EH (cell line): ENCODE measurements at places on chromosomes 5 and 9.

- DNase-seq: peak; percentile 86
These were observed 1.0 kb downstream of the BASP1 start for GRCh38 chr5:17218353-17219005.

DNA sequence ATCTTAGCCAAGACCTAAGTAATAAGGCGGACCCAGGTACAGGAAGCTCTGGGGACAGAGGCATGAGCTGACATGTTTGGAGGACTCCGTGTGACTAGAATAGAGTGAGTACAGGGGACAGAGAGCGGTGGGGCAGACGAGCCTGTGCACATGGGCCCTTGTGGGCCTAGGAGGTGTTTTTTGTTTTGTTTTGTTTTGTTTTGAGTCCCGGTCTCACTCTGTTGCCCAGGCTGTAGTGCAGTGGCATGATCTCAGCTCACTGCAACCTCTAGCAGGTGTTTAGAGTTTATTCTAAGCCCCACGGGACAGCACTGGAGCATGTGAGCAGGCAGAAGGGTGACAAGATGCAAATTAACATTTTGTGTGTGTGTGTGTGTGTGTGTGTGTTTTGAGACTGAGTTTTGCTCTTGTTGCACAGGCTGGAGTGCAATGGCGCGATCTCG is 3.1 kb upstream of the EEIG1 start:
- no peak for DNase-seq

DNA sequence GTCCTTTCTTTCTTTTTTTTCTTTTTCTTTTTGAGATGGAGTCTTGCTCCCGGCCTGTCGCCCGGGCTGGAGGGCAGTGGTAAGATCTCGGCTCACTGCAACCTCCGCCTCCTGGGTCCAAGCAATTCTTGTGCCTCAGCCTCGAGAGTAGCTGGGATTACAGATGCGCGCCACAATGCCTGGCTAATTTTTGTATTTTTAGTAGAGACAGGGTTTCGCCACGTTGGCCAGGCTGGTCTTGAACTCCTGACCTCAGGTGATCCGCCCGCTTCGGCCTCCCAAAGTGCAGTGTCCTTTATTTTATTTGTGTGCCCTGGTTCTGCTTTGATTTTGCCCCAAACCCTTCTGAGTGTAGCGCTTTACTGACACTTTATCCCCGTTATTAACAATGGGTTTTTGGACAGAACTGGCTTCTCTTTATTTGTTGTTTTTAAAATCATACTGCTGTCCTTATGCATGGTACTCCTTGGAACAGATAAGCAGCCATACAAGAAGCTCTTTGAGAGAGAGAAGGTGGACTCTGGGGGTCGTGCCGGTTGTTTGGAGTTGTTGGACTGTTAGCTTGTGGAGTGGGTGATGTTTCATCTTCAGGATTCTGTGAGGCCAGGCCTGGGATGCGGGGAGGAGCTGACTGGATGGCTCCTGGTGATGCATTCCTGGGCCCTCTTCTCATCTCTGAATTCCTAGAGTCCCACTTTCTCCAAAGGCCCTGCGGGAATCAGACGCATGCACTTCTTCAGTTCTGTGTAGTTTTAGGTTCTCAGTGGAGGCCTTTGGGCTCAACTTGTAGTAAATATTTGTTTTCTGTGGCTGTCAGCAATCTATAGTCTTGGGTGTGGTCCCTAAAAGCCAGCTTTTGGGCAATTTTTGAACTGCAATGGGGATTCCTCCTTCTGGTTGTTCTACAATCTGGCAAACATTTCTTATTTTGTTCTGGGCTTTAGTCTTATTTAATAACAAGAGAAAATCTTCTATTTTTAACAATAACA is 47.8 kb downstream of the PTTG1 start:
- DNase-seq: no peak

GRCh38 chr5:72372331-72372730 is 52.2 kb downstream of the PTCD2 start:
- no peak for DNase-seq

DNA sequence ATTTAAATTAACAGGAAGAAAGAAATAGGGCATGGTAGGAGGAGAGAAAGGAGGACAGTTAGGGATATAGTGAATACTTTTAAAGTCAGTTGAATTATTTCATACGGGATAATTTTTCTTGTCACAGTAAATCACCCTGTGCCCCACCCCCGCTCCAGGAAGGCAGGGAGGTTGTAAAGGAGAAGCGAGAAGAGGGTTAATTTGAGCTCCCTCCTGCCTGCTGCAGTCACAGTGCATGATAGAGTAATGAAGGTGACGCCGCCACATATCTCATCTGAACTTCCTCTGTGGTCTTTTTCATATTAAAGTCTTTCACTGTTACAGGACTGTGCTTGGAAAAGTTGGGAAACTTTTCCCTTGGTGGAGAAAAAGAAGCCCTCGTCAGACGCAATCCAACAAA is 896 bp upstream of the PCSK5 start:
- DNase-seq: no peak

GRCh38 chr9:28921857-28922500 is 1348.7 kb upstream of the C9orf72 start:
- DNase-seq: no peak

DNA sequence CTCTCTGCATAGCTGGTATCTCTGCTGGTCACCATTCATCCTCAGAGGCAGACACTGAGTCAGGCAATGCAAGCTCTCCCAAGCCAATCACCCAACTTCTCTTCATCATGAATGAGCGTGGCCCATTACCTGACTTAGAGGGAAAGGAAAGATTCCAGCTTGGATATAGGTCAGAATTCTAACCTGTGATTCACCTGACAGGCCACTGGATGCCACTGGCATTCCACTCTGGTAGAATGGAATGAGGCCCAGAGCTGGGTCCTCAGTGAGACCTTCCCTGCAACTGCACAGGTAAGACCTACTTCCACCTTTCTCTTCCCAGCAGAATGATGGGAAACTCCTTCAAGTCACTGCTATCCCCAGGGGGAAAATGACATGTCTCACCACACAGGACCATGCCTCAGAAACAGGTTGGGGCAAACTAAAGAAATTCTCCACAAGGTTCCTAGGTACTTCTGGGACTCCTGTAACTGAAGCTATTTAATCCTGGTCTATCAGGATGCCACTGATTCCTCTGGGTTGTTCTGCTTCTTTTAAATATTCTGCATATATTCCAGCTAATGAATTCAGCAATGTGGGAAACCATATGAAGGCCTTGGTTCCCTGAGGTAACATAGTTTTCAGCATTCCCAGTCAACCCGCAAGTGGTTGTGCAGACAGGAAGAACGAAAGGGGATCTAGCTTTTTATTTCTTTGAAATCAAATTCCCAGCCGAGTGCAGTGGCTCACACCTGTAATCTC is 62.0 kb downstream of the SUSD1 start:
- DNase-seq: no peak

DNA sequence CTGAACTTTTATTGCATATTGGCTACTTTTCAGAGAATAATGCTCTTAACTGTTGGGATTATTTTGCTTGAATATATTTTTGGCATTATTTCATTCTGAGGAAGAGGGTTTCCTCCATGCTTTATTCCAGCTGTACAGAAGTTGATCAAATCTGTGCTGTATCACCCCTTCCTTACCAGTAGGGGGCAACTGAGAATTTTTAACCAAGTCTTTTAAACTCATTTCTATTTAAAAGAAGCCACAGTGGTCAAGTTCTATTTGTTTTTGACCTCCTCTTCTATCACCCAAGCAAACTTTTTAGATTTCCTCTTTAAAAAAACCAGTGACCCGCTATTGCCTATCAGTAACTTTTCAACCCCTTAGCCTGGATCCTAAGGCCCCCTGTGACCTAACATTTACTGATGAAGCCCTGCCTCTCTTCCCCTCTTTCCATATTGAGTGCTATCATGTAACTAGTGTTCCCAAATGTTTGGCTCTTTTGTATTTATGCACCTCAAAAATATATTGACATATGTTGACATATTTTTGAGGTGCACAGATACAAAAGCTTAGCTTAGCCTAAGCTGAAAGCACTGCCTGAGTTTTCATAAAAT is 80.6 kb downstream of the FBXO4 start:
- peak; percentile 28 for DNase-seq

DNA sequence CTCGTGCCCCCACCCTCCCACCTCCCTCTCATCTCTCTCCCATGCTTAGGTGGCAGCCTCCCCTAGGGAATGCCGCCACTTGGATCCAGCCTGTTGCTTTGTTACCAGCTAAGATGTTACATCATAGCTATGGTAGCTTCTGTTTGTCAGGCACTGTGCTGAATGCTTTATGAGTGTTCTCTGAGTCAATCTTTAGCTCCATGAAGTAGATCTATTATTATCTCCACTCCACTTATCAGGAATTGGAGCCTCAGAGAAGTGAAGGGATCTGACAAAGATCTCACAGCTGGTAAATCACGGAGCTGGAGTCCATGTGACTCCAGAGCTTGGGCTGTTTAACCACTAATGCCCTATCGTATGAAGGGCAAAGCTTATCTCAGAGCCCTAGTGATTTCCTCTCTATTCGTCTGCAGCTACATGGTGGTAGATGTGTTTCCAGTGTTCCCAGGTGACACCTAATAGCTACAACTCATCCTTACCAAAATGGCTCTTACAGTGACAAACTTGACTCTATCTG is 54.1 kb downstream of the GARNL3 start:
- DNase-seq: peak; percentile 78

DNA sequence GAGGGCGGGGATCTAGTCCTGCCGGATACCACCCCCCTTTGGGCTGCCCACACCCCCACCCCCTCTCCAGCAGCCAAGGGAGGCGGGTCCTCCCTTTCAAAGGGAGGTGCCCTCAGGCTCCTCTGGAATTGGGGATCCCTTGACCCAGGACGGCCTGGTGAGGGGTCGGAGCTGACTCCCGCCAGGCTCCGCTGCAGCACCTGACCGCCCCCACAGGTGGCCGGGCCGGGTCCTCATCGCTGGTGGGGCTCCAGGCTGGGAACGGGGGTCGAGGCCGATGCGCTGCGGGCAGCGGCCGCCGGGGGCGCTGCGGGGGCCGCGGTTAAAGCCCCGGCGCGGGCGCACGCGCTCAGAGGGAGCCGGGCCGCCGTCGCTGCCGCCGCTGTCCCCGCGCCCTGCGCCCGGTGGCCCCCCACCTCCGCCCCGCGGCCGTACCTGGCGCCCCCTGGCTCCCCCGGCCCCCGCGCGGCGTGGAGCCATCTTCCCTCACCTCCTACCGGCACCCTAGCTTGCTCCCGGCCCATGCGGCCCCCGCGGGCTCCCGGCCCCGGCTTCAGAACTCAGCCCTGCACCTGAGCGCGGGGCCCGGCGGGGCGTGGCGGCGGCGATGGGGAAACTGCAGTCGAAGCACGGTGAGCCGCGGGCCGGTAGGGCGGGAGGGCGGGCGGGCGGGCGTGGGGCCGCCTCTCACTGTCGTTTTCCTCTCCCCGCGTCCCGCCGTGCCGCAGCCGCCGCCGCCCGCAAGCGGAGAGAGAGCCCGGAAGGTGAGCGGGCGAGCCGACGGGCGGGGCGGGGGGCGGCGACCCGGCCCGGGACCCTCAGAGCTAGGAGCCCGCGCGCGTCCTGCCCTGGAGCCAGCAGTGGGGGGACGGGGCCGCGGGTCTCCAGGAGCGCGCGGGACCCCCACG is at the start of gene NKD2:
Gene NKD2, plus strand, starts transcription at position 352 of the 908 bp plus-strand sequence. Its CDS starts 256 bp downstream, at position 608.
- DNase-seq: no peak

DNA sequence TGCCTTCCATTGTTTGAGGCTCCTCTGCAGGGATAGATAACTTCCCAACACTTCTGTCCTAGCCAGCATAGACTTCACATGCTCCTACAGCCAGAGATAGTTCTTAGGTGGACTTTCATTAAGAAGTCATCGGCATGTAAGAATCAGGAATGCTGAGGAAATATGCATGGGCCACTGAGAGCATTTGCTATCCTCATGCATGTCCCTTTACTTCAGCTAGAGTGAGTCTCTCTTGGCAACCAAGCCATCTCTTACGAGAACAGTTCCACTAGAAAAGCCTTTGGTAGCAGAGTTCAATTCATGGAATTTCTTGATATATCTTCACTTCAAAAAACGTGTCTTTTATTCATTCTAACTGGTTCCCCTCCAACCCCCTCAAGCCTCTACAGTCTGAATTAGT is 202.4 kb downstream of the SMARCA2 start:
- no peak for DNase-seq

DNA sequence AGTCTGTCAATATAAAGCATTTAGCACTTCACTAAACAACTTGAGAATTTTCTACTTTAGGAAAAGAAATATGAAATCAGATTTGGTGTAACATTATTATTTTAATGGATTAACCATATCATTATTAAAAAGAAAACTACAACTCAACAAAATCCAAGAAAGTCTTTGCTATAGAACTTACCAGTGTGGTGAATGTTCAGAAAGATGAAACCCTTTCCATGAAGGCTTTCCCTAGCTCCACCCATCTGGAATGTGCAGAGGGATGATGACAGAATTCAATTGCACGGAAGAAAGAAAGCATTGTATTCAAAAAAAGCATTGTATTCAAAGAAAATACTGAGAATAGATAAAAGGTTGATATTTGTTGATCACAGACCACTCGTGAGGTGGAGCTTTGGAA is 328.6 kb upstream of the NUDT12 start:
- no peak for DNase-seq

GRCh38 chr5:126017096-126017495 is 406.1 kb upstream of the GRAMD2B start:
- DNase-seq: no peak

DNA sequence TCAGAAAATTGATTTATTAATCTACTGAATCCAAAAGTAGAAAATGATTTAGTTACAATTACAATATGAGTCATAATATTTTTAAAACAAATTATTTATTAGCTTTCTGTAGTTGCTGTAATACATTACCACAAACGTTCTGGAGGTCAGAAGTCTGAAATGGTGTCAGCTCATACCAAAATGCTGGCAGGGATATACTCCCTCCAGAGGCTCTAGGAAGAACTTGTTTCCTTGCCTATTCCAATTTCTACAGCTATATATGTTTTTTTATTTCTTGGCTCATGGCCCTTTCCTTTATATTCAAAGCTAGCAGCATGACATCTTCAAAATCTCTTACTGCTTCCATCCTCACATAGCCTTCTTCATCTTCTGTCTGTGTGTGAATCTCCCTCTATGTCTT is 667.9 kb upstream of the ITGA1 start:
- no peak for DNase-seq

GRCh38 chr5:32443541-32444430 is 754 bp downstream of the ZFR start:
- DNase-seq: peak; percentile 55

DNA sequence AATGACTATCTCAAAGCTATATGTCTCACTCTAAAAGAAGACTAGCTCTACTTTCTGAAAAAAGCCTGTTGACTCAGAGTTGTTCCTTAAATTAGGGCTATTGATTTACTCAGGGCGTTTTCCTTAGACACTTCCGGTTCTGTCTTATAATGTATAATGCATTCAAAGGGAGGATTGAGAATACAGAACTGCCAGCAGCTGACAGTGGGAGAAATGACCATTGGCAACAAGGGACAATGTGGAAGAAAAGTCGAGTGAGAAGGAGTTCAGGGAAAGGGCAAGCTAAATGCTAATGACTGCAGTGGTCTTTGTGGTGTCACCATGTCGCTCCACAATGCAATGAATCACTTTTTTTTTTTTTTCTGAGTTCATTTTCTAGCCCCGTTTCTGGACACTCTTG is 65.7 kb upstream of the ANKH start:
- DNase-seq: no peak
